Uterine smooth muscle cell (primary cell): ENCODE measurements at places on chromosomes 7 and 10. TPM values are rescaled to one million over a fixed set of nuclear protein-coding genes. Genes with fewer than 3 reads are reported as not detected.

The CNNM1 gene
- total RNA-seq, result 1.5 and 1.7 TPM in 2 replicates

The MICALL2 gene
- 15.0 and 16.7 TPM in 2 replicates for total RNA-seq

The ADCY1 gene
- total RNA-seq, result 0.33 and 0.37 TPM in 2 replicates

The MRLN gene
- total RNA-seq, result not detected in 2 replicates

The SPDYE1 gene
- not detected in 2 replicates for total RNA-seq

The MYH16 gene
- 0.12 and 0.33 TPM in 2 replicates for total RNA-seq

The GPR15LG gene
- not detected in 2 replicates for total RNA-seq

The MAD1L1 gene
- 69.7 and 82.0 TPM in 2 replicates for total RNA-seq

The WEE2 gene
- total RNA-seq, result not detected in 2 replicates

The SPDYE8 gene
- not detected in 2 replicates for total RNA-seq

The C10orf71 gene
- total RNA-seq, result under 0.01 TPM in 1 of 2 replicates, not detected in the other
